ENCODE measurements at places on chromosomes 4 and X.

DNA sequence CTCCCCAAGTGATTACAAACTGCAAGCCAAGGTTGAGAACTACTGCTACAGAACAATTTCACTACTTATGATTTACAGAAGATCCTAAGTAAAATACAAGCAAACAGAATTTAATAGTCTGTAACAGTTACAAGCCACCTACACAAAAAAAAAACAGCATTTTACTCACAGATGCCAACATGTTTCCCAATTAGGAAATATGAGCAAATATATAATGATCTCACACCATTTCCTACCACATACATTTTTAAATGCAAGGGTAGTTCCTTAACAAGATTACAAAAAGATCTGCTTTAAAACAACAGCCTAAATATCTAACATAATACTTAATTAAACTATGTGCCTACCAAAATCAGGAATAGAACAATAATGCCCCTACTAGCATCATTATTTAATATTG is 63.4 kb downstream of the EFHC2 start:
- no peak for DNase-seq

GRCh38 chr4:123516576-123516975 is 120.0 kb downstream of the SPRY1 start:
- no peak for DNase-seq

- DNase-seq: no peak
Measured at GRCh38 chr4:5865896-5866599, 26.8 kb downstream of the CRMP1 start.

DNA sequence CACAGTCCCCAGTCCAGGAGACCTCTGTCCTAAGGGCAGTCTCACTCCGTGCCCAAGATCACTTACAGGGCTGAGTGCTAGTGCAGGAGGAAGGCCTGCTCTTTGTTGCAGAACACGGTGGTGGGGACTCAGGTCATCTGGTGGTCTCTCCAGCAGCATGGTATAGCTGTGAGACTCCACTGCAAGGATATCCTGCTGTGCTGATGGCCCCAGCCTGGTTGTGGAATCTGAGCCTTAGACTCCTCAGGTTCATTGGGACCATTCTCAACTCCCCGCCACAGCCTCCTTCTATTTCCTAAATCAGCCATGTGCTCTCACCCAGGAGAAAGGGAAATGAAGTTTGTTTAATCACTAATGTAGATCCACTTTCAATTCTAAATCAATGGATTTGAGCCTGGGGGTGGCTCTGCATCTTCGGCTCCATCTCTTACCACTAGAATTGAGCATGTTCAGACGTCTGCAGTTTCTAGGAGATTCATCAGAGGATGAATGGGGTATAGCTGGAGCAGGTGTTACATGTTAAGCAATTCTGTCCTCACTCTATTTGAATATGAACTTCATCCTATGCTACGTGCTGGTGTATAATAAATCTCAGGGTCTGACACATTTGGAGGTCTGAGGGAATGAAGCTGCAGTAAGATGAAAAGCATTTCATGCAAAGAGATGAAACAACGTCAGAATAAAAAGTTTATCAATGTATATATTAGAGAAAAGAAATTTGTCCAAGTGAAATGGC is 189.2 kb downstream of the MGST2 start:
- DNase-seq: no peak

GRCh38 chr4:15992167-15992485 is 29.2 kb upstream of the FGFBP2 start:
- no peak for DNase-seq

DNA sequence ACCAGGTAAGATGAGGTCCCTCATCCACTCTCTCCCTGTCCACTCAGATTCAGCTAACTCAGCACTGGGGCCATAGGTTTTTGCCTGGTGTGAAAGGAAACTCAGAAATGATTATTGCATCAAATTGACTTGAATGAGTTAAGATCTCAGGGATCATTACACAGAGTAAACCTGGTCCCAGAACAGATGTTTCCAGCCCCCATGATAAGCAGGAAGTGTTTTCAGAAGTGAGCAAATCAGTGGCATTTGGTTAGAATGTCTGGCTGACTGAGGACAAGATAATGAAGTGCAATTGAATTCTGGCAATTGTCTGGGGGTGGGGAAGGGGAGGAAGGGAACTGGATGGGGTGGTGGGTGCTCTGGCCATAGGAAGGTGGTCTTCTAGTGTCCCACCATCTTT is 108.0 kb downstream of the CHIC2 start:
- no peak for DNase-seq

DNA sequence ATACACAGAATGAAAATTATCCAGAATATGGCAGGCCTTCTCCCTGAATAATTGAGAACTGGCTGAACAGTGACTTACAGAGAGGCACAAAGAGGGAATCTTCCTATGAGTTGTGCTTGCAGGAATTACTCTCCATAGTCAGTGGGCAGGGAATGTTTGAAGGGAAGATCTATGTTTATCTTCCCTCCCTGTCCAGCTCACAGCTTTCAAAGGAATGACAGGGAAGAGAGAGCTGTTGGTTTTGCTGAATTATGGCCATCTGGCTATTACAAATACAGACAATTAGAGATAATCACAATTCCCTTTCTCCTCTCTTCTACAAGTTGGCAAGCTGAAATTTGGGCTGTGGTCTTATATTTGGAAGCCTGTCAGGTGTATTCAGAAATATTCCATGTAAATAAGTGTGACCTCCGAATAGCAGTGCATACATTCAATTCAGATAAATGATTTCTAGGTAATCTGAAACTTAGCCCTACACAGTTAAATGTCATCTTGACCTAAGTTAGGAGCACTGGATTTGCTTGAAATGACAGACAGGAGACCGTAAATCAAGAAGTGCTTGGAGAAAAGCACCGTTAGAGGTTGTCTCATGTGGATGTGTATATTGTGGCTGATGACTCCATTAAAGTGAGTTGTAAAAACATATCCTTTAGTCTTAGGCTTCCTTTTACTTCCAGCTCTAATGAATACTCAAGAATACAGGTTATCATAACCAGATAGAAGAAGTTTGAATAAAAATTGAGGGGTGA is 136.8 kb downstream of the C4orf33 start:
- no peak for DNase-seq

DNA sequence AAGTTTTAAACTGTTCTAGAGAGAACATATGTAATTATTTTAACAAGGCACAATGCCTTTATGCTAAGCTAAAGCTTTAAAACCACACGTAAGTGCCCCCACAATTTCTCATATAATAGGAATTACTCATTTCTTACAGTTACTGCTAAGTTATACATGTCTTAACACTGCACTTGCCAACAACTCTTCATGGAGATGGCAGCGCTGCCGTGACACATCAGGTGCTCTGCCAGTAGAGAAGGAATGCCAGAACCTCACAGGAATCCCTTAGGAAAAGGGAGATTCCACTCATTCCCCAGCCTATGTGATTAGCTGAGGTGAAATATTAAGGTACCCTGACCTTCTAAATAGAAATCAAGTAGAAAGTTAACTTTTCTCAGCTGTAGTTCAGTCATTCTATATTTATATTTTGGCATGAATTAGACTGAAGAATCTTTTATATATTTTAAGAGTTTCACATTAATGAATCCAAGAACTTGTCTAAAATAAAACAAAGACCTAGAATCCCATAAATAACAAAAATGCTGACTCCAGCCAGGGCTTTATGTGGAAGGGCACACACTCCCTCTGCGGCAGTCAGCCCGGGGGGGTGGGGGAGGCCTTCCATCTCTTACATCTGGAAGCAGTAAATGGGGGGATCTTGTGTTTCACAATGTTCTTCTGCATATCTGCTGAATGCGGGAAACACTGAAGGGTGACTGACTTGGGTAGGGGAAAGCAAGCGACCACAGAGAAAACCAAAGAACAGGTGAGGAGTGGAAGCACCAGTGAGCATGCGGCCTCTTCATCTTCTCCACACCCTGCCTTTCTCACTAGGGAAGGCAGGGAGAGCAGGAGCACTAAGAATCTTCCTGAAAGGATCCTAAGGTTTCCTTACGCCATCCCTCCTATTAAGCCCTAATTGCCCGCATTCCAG is 23.7 kb downstream of the ACSL1 start:
- no peak for DNase-seq

DNA sequence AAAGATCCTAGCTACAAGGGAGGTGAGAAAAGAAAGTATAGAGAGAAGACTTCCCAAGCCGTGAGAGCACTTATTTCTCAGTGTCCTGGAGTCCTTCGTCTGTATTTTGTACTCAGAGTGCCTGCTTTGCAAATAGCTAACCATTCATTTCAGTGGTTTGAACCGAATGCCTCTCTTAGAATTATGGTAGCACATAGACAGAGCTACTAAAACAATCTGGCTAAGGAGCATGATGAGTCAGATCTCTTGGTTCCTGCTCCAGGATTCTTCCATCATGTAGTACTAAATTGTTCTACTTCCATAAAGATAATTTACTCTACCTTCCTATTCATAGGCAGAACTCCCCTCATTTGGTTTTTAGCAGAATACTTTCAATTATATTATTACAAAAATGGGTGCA is 946.6 kb downstream of the STIM2 start:
- DNase-seq: no peak
